ENCODE measurements at places on chromosomes 7 and 10. TPM values are rescaled to one million over a fixed set of nuclear protein-coding genes. Genes with fewer than 3 reads are reported as not detected.

Gene ZNF485
- total RNA-seq: 2.2 TPM

Gene ADIRF
- not detected for total RNA-seq

Gene IL6
- 2.9 TPM for total RNA-seq

Gene CAV1
- total RNA-seq: 457 TPM

Gene NDUFA5
- 31.6 TPM for total RNA-seq

All from A549 treated with DMSO at 1 μM for 4 hours (cell line).